ENCODE measurements at places on chromosomes 5 and 9.

GRCh38 chr5:172003746-172004145 lies 2.7 kb downstream of the FBXW11 start:
- DNase-seq = peak; percentile 63

DNA sequence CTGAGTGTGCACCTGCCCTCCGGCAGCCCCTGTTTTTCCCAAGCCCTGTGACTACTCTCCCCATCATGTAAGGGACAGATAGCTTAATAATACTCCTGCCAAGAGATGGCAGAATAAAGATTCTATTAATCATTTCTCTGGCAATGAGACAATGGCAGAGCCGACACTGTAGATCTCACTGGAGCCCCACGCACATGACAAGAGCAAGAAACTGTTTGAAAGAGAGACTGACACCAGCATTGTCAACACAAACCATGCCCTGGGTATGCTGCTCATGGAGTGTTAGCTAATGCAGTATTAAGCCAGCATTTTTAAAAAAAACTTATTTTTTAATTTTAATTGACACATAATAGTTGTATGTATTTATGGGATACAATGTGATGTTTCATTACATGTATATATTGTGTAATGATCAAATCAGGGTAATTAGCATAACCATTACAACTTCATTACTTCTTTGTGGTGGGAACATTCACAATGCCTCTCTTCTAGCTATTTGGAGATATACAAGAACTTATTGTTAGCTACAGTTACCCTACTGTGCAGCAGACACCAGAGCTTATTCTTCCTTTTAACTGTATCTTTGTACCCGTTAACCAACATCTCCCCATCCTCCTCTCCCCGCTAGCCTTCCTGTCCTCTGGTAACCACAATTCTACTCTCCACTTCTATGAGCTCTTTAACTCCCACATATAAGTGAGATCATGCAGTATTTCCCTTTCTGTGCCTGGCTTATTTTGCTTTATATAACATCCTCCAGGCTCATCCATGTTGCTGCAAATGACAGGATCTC lies 31.5 kb upstream of the SEMA4D start:
- no peak for DNase-seq

- no peak for DNase-seq
Observed at GRCh38 chr9:9620736-9621135, 992.1 kb downstream of the PTPRD start.

- peak; percentile 94 for DNase-seq
Observed at GRCh38 chr5:72066705-72067107, 40.6 kb upstream of the MAP1B start.

DNA sequence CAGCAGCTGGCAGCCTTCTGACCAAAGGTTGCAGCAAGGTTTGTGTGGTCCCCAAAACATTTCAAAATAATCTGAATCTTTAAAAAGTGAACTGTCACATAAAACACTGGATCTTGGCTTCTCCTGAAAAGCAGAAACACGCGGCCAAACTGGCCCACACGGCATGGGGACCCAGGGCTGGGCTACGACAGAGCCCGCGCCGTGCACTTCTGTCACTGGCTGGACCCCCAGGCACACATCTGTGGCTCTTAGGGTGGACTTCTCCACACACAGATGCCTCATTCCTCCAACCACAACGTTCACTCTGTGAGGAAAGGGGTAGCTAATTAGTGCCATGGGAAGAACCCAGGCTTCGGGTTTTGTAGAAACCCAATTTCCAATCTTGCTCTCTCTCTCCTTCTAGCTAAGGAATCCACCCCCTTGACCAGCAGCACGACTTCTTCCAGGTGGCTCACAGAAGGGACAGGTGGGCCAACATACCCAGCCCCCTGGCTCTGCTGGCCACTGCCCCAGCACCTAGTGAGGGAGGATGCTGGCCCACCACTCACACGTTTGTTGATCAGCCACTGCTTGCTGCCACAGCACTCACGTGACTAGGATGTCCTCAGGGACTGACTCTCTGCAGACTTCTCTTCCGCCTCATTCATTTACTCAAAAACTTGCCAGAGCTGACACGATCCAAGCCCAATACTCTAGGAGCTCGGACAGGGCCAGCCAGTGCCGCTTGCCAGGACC lies 17.9 kb downstream of the LMAN2 start:
- DNase-seq = no peak

DNA sequence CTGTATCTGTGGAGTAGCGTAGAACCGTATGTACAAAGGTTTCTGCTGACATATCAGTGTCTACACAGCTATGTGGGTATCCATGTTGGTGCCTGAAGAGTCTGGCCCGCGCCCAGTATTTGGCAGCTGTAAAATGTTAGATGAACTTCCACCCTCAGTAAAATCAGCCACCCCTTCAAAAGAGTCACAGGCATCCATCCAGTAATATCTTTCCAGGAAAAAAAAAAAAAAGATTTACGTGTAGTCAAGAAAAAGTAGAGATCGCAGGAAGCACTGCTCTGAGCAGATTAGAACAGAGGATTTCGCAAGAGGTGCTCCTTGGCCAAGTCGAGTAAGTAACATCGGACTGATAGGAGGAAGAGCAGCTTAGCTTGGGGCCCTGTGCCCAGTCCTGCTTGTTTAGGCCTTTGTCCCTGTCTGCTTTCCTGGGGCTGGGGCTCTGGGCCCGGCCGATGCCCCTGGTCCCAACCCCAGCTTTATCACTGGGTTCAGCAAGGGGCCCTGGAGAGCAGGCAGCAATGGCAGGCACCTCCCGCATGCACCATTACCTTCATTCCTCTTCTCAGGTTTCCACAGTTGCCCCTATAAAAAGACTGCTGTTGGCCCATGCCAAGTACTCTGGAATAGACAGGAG lies 21.2 kb downstream of the DAPK1 start:
- peak; percentile 87 for DNase-seq

All from fibroblast of the aortic adventitia (primary cell).